Uterus (tissue), 4 donors: ENCODE measurements at places on chromosomes 7 and 10. TPM values are rescaled to one million over a fixed set of nuclear protein-coding genes. Genes with fewer than 3 reads are reported as not detected.

The CYP2C8 gene
- total RNA-seq, result 1.0 TPM

The AMPH gene
- 11.4 TPM for total RNA-seq

The PDGFA gene
- 34.0 TPM for total RNA-seq

The LSM5 gene
- 82.0 TPM for total RNA-seq

The SEMA3A gene
- 5.3 TPM for total RNA-seq

The ATOH7 gene
- total RNA-seq, result not detected

The SCIN gene
- total RNA-seq, result 1.6 TPM

The TSPAN13 gene
- 11.8 TPM for total RNA-seq

The CLDN3 gene
- not detected for total RNA-seq

The TECPR1 gene
- total RNA-seq, result 3.5 TPM

The LRRD1 gene
- not detected for total RNA-seq
